GM03348 (cell line): ENCODE measurements at places on chromosomes 11 and 22.

GRCh38 chr11:113473983-113474361, 1.2 kb downstream of the DRD2 start:
- DNase-seq: no peak

GRCh38 chr11:35477901-35478300, 47.5 kb downstream of the PAMR1 start:
- no peak for DNase-seq

- DNase-seq: peak; percentile 15
These were observed 29.3 kb downstream of the FAT3 start for GRCh38 chr11:92253945-92254344.

- no peak for DNase-seq
These were observed 27.4 kb upstream of the CXCR5 start for GRCh38 chr11:118856314-118856713.

GRCh38 chr11:85937835-85938234, 82.7 kb downstream of the CCDC83 start:
- no peak for DNase-seq

GRCh38 chr11:134864233-134864967, 452.4 kb upstream of the B3GAT1 start:
- DNase-seq: no peak

DNA sequence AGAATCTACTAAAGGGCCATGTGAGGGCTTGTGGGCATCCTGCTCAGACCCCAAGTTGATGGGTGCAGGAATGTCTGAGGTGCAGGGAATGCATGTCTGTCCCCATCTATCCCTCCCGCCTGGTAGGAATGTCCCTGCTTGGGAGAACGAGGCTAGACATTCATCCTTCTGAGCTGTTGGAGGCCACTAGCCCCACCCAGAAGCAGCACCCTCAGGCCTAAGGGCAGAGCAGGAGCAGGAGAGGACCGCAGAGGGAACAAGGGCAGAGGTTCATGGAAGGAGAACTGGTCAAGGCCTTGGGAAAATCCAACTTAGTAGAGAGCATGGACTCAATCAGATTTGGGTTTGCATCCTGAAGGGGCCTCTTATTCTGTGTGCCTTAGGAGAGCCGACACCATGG, 22.1 kb upstream of the LMO1 start:
- no peak for DNase-seq

DNA sequence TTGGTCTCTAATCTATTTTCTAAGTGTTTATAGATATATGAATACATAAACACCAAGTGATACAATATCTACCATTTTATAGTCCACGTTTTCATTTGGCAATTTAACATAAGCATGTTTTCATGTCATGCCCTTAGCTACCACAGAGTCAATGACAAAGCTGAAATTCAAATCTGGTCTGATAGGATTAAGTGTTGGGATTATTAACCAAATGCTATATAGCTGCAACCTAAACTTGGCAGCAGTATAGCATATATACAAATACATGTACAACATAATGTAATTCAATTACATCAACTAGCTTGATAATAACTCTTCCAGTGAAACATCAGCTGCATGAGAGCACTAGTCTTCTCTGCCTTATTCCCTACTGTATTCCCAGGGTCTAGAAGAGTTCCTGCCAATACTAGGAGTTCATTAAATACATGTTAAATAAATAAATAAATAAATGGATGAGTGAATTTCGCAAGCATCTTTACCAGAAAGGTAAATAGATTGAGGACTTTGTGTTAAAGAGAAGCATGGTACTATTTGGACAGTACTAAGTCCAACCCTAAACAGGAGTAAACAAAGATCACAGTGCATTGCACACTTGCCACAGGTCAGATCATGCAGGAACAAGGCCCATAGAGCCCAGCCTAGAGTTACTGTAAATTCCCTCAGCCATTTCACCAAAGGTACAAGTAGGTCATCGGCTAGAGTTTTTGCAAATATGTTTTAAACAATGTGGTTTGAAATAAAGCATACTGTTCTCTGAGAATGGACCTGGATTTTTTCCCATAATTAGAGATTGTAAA, 12.8 kb downstream of the SAA4 start:
- no peak for DNase-seq

- DNase-seq: no peak
These were observed 207.9 kb downstream of the SOX6 start for GRCh38 chr11:16148301-16148931.

DNA sequence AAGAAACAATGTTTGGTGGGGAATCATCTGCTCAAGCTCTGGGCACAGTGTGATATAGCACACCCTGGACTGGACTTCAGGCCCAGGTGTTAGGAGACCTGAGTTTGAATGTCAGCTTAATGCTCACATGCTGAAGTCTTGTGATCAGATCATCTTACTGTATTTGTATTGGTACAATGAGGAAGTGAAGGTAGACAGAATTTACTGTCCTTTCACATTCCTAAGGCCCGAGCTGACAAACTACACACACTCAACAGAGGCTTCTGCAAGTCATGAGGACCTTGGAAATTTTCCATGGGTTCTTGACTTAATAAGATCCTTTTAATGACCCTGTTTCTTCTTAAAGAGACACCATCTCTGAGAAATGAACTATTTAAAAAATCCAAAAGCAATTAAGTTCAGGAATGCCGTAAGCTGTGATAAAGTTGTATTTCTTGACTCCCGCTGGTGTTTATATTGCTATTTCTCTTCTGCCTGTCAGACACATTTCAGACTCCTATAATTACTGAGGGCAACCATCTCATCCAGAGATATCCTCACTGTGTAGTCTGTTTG, 802.0 kb downstream of the DLG2 start:
- no peak for DNase-seq

DNA sequence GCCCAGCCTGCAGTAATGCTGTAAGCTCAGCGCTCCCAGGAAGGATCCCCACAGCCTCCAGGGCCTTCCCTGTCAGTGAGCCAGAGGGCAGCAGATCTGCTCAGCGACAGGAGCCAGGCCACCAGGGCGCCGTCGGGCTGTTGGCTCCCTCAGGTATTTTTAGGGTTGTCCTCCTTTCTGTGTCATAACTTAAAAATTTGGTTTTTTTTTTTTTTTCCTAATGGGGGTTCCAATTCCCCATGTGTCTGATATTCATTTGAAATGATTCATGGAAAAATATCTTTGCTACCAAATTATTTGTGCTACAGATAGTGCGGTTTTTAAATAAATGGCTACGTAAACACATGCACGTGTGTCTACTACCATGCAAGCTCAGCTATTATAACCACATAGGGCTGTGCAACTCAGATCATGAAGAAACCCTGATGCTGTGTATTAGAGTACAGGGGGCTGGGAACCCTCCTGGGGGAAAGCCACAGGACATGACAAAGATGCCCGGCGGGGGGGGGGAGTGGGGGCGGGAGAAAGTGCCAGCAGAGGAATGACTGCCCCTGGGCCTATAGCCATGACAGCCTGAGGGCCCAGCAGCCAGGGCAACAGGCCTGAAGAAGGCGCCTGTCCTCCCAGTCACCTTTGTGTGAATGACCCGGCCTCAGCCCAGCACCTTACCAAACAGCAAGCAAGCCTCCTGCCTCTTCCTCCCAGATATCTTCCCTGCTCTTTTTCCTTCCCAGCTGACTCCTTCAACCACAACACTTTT, 89.3 kb downstream of the NAT10 start:
- DNase-seq: peak; percentile 37

- DNase-seq: no peak
These were observed 96.6 kb upstream of the KCNA4 start for GRCh38 chr11:30113326-30113898.

DNA sequence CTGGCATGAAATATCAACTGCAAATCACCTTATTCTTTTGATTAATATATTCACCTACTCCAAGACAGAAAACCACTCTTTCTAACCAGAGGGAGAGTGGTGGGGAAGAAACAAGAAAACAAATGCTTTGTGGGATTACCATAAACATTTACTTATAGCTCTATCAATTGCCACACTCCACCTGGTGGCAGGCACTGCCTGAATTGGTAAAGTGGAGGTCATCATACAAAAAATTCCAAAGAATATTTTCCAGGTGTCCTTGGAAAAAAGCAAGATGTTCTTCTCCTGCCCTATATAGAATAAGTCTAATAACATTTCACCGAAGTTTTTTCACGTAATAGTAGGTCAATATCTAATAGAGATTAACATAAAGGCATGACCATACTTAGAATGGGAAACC, 45.3 kb downstream of the PHF21A start:
- DNase-seq: no peak

DNA sequence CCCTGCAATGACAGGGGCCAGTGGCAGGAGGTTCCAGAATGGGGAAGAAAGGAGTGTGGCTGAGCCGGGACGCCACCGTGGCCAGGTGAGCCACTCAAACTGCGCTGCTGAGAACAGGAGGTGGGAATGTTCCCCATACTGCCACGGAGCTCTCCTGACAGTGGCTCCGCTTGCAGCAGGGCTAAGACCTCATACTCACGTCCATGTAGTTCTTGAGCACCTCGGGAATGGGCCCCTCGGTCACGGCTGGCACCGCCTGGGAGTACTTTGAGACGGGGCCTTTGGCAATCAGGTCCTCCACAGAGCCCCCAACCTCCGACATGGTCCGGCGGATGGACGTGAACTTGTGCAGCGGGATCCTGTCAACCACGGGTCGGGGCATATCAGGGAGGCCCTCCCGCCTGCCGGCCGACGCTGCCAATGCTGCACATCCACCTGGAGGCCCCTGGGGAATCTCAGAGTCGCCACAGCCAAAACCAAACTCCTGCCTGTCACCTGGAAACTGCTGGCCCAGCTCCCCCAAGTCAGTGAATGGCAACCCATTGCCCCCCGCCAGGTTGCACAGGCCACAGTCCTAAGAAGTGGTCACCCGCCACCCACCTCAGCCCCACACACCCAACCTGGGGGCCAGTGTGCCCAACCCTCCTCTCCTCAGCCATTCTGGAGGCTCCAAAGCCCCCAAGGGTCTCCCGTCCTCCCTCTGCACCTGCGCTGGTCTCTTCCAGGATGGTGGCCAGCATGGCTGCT, 2.4 kb downstream of the CTSD start:
- no peak for DNase-seq

DNA sequence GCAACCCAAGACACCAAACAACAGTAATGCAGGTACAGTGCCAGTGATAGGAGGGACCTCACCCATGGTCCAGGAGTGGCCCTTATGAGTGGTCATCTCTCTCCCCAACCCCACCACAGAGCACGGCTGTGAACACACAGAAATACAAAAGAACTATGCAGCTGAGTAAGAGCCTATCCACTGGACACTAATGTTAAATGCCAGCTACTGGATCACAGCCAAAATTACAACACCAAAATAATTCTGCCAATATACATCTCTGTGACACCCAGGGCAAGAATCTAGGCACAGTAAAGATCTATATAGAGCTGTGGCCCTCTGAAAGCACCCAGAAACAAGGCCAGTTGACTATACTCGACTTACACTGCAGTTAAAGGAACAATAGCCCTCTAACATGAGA, 22.8 kb upstream of the GPR83 start:
- DNase-seq: no peak

GRCh38 chr11:72642043-72642883, 32.0 kb downstream of the PDE2A start:
- DNase-seq: peak; percentile 89

GRCh38 chr11:70583781-70584218, 185.5 kb downstream of the CTTN start:
- no peak for DNase-seq

GRCh38 chr11:14529951-14530350, 9.8 kb upstream of the PSMA1 start:
- DNase-seq: no peak

DNA sequence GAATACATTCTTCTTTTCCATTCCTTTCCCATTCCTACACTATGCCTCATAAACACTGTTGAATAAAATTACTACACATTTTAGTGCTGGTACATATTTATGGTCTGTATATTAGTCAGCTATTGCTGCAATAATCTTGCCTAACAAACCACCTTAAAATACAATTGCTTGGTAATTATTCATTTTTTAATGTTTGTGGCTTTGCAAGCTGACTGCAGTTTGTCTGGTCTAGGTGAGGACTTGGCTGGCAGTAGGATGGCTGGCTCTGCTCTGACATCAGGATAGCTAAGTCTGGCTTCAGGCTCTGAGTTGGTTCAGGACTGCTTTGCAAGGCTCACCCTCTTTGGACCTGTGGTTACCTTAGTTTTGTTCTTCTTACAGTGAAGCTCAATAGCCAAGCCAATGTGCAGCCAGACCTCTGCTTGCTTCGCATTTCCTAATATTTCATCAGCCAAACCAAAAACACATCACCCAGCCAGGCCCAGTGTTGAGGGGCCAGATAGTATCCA, 913.4 kb upstream of the RAG2 start:
- DNase-seq: peak; percentile 27
